ENCODE measurements at places on chromosomes 11 and 22. TPM values are rescaled to one million over a fixed set of nuclear protein-coding genes. Genes with fewer than 3 reads are reported as not detected.

The VWCE gene
- 0.33 TPM for total RNA-seq

The OVOL1 gene
- not detected for total RNA-seq

The HEPACAM gene
- total RNA-seq: 1.1 TPM

The SLC5A1 gene
- 0.11 TPM for total RNA-seq

GRCh38 chr11:20208622-20209111 lies 48.4 kb upstream of the DBX1 start:
- no peak for DNase-seq

DNA sequence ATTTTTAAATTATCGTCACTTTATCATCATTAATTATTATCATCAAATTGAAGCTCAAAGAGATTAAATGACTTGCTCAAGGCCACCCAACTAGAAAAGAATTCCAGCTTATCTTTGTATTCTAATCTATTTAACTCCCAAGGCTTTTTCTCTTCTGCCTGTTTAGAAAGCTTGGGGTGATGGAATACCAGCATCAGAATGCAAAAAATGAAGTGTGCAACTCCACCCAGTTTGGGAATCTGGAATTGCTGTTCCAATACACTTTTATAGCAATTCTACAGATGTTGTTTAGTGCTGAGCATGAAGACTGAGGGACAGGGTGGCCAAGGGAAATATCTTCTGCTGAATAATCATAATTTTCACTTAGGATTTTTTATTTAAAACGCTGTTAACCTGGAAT lies 97.2 kb upstream of the FIBIN start:
- DNase-seq: no peak

The XKR3 gene
- not detected for total RNA-seq

- DNase-seq: peak; percentile 88
These were observed 99.5 kb downstream of the ZNF280B start for GRCh38 chr22:22408731-22409696.

- no peak for DNase-seq
These were observed 23.8 kb downstream of the ARHGAP1 start for GRCh38 chr11:46676436-46677158.

DNA sequence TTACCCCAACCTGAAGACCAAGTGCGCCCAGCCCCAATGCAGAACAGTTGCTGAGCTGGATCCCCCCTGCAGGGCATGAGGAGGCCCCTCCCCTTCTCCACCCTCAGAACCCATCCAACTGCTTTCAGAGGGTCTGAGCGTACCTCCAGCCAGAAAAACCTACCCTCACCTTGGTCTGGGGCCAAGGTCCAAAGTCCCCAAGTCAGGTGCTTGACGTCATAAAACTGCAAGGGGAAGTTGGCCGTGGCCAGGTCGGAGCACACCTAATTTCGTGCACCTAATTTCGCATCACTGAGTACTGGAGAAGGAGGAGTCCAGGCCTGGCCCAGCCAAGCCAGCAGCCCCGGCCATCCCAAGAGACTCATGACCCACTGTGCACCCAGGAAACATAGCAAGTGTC lies 289.8 kb downstream of the CTTN start:
- DNase-seq: no peak

The CCDC81 gene
- 0.39 TPM for total RNA-seq

The TEX12 gene
- not detected for total RNA-seq

- peak; percentile 96 for DNase-seq
These were observed 50.2 kb downstream of the LIF start for GRCh38 chr22:30196141-30196879.

The CARD10 gene
- 6.2 TPM for total RNA-seq

The OR5P2 gene
- total RNA-seq: not detected

DNA sequence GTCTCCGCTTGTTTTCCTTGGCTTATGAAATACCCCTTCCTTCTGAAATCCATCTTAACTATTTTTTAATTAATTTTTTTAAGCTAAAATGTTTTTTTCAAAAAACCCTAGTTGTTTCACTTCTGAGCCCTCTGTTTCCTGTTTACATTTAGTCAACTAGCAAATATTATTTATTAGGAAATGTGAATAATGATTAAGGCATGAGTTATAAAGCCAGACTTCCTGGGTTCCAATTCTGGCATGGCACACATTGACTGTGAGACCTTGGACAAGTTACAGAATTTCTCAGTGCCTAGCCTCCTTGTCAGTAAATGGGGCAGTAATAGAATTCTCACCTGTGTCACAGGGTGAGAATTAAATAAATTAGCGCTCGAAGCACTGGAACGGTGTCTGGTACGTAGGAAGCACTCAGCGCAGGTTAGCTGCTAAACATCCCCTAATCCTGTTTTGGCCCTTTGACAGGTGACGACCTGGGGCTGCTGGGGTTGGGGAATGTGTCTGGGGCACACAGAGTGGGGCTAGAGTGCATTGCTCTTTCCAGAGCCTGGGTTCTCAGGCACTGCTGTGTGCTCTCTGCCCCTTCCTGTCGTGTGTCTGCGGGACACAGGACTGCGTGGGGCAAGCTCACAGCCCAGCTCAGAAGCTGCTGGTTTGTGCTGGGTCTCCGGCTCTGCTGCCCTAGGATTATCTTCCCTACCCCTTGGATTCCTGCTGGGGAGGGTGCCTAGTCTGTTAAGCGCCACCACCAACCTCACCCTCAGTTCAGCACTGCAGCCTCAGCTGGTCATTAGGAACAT lies 13.1 kb downstream of the PANX1 start:
- DNase-seq: no peak

The CASP5 gene
- total RNA-seq: 0.50 TPM

The CARD16 gene
- total RNA-seq: 2.5 TPM

- no peak for DNase-seq
These were observed 50.0 kb downstream of the TRIM44 start for GRCh38 chr11:35712533-35712932.

DNA sequence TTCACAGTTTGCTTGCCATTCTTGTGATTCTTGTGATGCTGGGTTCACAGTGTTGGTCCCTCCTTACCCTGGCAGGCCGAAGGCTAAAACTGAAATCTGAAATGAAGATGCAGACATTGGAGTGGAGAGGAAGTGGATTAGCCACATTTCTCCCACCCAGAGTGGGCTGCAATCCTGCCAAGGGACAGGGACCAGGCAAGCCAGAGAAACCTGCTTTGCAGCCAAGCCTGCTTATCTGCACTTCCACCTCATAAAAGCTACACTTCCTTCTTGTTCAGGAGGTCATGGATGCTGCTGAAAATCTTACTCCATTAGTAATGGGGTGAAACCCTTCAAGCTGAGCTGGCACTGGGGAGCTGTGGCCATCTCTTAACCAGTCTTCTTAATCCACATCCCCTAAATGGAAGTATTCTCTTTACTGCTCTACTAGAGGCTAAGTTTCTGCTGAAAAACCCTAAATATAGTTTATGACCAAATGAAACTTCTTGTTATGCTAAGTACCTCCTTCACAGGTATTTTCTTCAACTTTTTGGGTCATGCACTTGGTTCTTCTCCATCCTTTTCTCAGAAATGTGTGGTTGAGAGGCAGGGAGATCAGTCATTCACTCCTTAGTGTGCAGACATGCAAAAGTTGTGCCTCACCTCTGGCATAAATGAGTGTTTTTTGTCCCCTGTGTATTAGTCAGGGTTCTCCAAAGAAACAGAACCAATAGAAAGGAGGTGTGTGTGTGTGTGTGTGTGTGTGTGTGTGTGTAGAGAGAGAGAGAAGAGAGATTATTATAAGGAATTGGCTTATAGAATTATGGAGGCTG lies 133.9 kb upstream of the BMAL1 start:
- DNase-seq: peak; percentile 78

GRCh38 chr22:23237201-23237798 lies 57.0 kb downstream of the BCR start:
- peak; percentile 94 for DNase-seq

- DNase-seq: no peak
These were observed 169.5 kb downstream of the EFCAB6 start for GRCh38 chr22:43642319-43643206.

DNA sequence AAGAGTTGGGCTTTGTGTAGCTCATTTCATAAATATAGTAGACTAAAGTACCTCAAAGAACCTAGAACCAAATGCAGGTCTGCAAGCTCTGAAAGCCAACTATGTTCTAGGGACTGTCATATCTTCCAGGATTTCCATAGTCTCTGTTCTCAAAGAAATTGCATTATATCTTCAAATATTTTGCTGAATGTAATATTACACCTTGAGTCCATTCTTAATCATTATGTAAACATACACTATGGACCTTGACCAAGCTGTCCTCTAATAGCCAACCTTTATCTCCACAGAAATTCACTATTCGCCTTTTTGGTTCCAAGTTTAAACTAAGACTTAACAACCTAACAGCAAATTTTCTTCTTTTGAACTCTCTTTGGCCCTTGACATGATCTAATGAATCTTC lies 678.7 kb upstream of the ARHGAP42 start:
- no peak for DNase-seq

DNA sequence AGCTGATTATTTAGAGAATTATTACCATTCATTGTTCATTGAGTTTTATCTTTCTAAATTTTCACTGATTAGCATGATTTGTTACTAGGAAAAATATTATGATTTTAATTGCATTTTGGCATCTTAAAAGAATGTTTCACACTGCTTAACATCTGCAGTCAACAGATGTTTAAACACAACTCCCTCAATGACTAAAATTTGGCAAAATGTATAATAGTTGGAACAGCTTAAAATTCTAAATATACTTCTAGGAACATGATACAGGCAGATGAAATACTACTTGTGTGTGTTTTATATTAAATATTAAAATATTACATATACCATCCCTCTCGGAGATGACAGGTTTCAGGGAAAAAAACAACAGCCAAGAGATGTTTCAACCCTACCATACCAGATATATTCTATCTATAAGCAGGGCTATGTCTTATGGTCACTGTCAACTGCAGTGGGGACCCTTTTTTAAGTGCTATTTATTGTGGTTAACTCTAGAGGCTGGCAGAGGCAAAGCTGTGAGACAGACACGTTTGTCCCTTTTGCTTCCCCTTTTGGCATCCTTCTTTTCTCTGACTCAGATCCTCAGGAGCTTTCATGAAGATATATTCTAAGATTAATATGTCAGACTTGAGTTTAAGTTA lies 81.9 kb downstream of the BDNF start:
- no peak for DNase-seq

DNA sequence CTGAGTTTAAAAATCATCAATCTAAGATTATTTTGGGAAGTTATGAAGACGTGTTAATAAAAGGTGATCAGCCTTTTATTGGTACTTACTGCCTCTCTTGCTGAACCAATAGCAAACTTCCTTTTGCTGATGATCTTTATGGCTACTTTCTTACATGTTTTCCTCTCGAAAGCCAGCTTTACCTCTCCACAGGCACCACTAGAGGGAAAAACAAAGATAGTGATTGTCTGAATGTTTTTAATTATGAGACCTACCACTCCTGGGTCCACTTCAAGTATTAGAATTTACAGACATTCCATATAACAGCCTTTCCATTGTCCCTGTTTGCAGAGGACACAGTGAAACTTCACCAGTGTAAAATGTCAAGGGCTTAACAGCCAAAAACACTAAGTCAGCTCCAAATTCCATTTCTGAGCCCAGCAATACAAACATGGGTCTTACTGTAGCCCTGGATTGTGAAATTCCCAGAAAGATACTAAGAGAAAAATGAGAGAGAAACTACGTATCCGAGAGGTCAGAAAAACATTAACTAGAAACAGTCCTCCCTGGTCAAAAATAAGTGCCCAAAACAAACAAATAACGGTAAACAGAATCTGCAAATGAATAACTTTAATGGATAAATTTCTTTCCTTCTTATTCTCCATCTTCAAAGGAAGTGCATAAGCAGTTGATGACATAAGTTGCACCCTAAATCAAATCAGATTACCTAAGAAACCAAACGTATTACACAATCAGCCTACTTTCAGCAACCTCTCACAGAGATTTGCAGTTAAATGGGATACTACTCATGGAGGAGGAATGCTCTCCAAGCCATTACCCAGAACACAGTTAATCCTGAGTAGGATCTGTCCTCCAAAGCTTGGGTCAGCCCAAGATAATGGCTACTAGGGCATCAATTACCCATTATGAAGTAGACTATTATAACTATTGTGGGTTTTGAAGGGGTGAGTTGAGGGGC lies 29.5 kb downstream of the CHEK2 start:
- DNase-seq: no peak

GRCh38 chr22:28574159-28574788 lies 105.4 kb downstream of the TTC28 start:
- no peak for DNase-seq

- no peak for DNase-seq
These were observed 7.2 kb upstream of the UCP3 start for GRCh38 chr11:74015919-74016684.

DNA sequence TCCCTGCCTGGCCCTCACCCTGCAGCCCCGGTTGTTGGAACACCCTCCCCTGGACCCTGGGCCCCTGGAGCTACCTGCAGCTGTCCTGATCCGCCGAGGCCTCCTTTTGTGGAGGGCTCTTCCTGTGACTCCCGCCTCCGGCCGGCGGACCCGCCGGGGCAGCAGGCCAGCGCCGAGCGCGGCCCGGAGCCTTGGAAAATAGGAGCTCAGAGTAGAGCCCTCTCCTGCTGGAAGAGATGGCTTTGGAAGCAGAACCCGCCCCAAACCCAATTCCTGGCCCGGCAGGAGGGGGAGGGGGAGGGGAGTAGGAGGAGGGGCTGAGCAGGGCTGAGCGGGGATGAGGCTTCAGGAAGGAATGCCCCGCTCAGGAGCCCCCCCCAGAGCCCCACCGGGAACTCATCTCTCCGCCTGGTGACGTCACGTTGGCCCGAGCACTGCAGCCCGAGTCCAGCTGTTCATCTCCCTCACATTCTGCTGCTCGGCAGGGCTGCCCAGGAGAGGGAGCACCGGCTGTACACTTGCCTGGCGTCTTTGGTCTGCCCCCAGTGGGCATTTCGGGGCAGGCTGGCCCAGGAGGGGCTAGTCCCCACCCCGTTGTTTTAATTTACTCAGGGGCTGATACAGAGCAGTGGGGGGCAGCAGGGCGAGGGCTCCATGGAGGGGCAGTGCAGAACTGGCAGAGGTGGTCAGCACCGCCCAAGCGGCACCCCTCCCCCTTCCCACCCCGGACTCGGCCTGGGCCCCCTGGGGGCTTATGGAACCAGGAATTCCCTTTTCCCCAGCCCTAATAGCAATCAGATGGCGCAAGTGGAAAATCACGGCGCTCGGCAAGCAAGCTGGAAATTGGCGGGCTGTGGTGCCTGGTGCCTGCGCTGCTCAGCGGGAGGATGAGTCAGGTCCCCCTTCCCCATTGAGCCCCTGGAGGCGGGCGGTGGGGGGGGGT lies at the start of gene MRGPRF:
Gene MRGPRF, minus strand, starts transcription at position 238 of the 943 bp plus-strand sequence. CDS start 3,345 bp downstream, outside the sequence.
- DNase-seq: peak; percentile 98

DNA sequence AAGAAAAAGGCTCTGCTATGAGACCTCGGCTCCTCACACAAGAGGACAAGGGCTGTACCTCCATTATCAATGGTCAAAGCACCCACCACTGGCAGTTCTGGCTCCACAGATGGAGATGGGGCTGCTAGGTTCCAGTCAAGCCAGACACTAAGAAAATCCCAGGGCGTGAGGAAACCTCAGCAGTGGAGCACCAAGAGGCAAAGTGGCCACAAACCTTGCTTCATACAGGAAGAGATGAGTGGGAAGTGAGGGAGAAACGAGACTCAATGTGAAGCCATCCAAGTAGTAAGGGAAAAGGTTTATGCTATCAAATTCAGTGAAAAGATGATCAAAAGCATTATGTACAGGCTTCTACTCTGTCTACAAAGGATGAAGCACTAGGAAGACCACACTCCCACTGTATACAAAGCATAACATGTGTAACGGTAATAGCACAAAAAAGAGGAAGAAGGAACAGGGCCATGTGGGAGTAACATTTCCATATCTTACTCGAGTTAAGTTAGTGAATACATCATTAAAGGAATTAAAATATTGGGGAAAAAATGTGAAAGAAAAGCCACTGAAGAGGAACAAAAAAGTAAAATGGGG lies 27.0 kb downstream of the POLDIP3 start:
- no peak for DNase-seq

Measured in esophagus muscularis mucosa (tissue), 4 donors.